ENCODE measurements at places on chromosomes 1 and 21. TPM values are rescaled to one million over a fixed set of nuclear protein-coding genes. Genes with fewer than 3 reads are reported as not detected.

The E2F2 gene
- total RNA-seq: 30.4 TPM

The GBP7 gene
- not detected for total RNA-seq

The ANKRD34A gene
- total RNA-seq: 5.2 TPM

The LRRC7 gene
- not detected for total RNA-seq

GRCh38 chr1:155107309-155108264 is 20.1 kb upstream of the EFNA1 start:
- DNase-seq: no peak

DNA sequence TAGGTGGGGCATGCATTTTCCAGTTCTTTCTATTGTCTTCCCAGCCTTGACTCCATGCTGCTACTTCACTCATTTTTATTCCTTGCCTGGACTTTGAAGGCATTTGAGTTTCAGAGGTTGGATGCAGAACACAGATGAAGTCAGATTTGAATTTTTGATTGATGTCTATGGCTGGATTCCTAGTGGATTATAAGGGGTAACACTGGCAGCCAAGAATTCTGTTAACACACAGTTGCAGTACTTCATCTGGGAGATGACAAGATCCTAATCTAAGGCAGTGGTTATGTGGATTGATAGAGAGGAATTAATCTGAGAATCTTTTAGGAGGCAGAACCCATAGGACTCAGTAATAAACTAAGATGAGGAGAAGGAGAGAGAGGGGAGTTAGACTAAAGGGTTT is 439.0 kb upstream of the USP24 start:
- peak; percentile 0 for DNase-seq

GRCh38 chr1:100734676-100735075 is 15.1 kb downstream of the VCAM1 start:
- no peak for DNase-seq

GRCh38 chr1:28601696-28602095 is 9.6 kb downstream of the RAB42 start:
- DNase-seq: no peak

DNA sequence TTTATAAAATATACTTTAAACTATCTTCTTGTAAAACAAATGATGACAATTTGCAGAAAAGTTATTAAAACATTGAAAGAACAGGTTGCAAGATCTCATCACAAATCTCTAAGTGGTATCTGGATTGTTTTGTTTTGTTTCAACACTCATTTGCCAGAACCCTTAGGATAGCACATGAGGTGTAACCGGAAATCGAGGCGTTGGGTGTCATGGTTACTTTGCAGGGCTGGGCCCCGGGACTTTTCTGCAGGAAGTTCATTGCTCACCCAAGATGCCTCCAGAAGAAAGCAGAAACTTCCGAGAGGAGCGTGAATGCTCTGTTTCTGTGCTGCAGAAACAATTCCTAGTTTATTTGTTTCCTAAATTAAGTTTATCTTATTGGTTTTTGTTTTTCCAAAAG is 2.5 kb downstream of the DISC1 start:
- DNase-seq: peak; percentile 77

DNA sequence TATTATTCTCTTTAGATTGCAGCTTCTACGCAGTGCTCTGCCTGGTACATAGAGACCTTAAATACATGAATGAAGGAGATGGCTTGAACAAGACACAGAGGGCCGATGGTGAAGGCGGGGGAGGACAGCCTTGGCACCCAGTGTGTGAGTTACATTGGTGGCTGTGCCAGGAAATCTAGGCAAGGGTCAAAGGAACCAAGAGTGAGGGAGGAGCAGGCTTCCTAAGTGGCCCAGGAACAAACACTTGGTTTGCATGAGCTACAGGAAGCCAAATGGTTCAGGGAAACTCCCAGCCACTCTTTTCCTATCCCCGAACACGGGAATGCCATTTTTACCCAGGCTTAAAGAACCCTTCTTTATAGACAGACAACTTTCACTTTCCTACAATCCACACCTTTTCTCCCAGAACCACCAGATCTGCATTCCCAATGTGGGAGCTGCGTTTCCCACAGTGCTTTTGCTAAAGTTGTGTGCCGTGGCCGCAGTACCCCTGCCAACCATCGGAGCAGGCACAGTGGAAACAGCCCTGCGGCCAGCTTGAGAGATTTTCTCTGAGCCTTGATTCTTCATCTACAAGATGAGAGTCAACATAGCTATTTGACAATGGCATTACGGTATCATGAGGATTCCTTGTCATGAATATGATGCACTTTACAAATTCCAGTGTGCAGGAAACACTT is 3.5 kb upstream of the CLEC20A start:
- DNase-seq: no peak

DNA sequence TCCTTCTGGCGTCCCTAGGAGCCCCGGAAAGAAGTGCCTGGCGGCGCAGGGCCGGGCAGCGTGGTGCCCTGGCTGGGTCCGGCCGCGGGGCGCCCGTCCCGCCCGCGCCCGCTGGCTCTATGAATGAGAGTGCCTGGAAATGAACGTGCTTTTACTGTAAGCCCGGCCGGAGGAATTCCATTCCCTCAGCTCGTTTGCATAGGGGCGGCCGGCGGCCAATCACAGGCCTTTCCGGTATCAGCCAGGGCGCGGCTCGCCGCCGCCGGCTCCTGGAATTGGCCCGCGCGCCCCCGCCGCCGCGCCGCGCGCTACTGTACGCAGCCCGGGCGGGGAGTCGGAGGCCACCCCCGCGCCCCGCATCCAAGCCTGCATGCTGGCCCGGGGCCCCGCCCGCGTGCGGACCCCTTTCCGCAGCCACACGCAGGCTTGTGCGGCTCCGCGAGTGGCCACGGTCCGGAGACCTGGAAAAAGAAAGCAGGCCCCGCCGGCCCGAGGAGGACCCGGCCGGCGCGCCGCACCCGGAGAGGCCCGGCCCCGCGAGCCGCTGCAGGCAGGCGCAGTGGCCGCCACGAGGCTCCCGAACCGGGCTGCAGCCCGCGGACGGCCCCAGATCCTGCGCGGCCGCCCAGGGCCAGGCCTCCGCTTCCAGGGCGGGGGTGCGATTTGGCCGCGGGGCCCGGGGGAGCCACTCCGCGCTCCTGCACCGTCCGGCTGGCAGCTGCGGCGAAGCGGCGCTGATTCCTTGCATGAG is 160.4 kb downstream of the RUNX1 start:
- peak; percentile 95 for DNase-seq

DNA sequence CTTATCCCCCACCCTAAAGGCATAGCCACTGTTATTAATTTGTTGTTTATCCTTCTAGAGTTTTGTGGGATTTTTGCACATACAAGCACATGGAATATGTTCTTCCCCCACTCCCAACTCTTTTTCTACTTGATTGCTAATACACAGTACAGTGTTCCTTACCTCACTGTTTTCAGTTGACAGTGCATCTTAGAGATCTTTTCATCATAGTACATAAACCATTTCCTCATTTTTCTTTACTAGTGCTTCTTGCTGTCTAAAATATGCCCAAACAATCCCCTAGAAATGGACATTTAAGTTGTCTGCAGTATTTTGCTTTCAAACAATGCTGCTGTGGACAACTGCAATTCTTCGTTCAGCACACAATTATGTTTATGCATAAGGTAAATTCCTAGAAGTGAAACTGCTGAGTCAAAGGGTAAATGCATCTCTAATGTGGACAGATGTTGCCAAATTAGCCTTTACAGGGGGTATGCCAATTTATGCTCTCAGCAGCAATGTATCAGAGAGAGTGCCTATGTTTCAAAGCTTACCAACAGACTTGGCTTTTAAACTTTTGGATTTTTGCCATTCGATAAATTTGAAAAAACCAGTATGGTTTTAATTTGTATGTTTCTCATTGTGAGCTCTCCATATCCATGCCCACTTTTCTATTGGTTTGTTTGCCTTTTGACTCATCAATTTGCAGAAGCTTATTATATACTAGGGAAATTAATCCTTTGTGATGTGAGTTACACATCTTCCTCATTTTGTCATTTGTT is 132.6 kb downstream of the MRPS6 start:
- no peak for DNase-seq

GRCh38 chr1:31593770-31594632 is 17.7 kb downstream of the TINAGL1 start:
- peak; percentile 77 for DNase-seq

DNA sequence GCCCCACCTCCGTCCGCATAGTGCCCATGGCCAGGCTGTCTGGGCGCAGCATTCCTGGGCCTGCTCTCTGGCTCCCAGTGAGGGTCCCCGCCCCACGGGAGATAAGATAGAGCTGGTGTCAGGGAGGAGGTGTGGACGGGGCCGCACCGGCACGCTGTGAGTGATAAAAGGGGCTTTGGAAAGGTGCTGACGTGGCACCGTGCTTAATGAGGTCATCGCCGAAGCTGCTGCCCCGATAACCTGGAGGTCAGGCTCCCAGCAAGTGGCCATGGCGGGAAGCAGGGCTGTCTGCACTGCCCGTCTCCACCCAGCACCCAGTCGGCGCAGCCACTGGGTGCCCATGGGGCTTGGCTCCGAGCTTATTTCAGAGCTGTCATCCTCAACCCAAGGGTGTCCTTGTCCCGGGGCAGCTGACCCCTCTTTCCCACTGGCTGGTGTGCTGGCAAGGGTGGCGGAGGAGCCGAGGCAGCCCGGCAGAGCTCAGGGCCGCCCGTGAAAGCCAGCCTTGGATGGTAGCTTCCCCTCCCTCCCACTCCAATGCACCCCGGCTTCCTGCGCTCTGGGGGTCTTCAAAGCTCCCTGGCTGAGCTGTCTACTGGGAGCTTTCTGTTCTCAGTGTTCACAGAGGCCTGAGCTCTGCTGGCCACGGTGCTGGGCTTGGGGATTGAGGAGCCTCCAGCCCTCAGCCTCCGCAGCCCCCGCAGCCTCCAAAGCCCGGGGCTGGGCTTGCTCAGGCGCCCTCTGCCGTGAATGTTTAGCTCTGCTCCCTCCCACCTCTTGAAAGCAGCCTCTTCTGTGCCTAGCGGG is 105.1 kb upstream of the ARHGEF16 start:
- DNase-seq: no peak

DNA sequence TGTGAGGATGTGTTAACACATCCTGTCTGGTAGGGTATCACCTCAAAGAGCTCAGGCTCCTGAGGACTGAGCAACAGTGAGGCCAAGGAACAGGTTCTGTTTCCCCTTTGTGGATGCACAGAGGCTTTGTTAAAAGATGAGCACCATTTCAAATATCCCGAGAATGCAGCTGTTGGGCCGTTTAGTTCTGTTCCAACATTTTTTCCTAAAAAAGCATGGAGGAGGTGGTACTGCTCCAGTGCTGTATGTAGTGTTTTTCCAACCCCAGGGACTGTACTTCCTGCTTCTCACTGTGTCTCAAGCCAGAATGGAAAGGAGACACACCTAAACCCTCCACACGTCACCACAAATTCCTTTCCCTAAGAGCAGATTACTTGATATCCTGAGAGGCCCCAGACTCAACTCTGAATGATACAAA is 53.8 kb upstream of the BCL10 start:
- DNase-seq: no peak

- DNase-seq: no peak
Observed at GRCh38 chr21:33993286-33994231, 78.0 kb upstream of the ATP5PO start.

DNA sequence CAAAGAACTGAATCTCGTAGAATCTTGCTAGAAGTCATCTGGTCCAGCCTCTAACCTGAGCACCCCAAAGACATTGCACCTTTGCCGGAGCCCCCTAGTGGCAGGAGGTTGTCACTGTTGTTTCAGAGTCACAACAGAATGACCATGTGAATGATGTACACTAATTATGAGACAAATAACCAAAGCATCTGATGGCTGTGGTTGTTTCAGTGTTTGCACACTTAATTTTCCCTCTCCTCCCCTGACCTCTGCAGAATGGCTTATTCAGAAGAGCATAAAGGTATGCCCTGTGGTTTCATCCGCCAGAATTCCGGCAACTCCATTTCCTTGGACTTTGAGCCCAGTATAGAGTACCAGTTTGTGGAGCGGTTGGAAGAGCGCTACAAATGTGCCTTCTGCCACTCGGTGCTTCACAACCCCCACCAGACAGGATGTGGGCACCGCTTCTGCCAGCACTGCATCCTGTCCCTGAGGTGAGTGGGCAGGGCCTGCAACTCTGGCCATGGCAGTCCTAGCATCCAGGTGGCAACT is 26.4 kb downstream of the TRAF5 start:
- DNase-seq: peak; percentile 81

GRCh38 chr1:103496014-103496635 is 29.4 kb upstream of the RNPC3 start:
- DNase-seq: no peak

- no peak for DNase-seq
Observed at GRCh38 chr1:3905953-3906671, 6.0 kb upstream of the C1orf174 start.

DNA sequence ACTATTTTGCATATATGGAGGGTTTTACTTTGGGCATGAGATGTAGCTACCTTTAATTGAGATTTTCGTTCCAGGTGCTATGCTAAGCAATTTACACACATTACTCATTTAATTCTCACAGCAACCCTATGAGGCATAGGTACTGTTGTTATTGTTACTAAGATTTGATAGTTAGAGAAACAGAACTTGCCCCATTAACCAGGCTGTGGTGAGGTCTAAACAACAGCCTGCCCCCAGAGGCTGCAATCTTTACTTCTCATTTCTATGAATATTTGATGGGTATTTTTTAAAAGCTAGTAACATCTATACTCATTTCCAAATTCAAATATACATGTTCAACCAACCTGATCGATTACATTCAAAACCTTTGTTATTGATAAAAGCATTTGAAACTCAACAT is 155.6 kb downstream of the GALNT2 start:
- no peak for DNase-seq

DNA sequence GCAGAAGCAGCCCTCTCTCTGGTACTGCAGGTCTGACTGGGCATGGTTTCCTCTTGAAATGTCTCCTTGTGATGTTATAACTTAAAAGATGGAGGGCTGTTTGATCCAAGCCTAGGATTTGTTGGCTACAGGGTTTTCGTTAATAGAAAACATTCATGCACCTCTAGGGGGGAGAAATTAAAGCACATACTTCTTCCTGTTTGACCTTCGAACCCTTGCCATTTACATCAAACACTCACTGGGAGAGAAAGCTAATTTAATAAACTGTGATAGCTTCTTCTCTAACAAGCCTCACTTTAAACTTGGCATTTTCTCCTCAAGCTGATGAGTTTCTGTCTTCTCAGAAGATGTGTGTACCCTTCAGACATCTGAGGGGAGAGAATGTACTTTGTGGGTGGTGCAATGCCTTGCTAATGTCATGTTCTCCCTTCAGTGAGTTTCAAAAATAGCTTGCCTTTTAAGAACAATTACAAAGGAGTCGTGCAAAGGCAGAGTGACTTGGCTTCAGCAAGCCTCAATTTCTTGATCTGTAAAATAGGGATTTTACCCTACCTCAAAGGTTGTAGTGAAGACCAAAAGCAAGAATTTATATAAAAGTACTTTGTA is 20.4 kb downstream of the CACHD1 start:
- no peak for DNase-seq

GRCh38 chr1:28956038-28956464 is 41.7 kb downstream of the EPB41 start:
- no peak for DNase-seq
